ENCODE measurements at places on chromosomes 3 and 15.
A peak's percentile ranks its signal among the peaks of the same experiment; 100 is the strongest.

DNA sequence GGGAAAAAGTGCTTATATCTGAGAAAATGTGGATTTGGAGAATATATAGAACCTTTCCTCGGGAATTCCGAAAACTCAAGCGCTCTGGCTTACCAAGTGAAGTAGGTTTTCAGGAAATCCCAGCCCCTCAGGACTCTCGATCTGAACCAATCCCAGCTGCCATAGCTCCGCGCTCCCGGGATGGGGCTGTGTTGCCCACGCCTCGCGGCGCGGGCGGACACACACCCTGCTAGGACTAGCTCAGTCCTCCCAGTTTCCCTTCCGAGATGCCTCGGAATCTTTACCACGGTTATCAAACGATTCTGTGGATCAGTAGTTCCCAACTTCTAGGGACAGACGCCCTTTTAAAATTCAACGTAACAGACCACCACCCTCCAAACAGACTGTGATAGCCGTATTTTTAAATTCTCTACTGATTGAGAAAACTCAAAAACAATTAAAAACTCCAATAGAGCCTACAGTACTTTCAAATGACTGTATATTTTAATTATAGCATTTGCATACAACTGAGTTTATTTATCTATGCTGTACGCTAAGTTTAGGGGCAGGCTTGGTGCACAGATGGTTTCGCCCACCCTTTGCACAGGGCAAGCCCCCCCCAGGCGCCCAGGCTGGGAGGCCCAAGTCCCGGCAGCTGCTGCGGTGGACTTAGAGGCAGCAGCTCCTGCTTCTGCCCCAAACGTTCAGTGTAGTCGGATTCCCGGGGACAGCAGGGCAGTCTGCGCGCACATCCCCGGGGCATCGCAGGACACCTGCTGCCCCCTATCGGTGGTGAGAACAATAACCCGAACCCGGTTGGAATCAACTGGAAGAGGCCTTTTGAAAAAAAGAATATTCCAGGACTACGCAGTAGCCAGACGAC lies 52.3 kb downstream of the CCDC54 start:
- DNase-seq, result peak; percentile 57

GRCh38 chr15:69893863-69894262 lies 203.9 kb downstream of the TLE3 start:
- DNase-seq, result no peak

DNA sequence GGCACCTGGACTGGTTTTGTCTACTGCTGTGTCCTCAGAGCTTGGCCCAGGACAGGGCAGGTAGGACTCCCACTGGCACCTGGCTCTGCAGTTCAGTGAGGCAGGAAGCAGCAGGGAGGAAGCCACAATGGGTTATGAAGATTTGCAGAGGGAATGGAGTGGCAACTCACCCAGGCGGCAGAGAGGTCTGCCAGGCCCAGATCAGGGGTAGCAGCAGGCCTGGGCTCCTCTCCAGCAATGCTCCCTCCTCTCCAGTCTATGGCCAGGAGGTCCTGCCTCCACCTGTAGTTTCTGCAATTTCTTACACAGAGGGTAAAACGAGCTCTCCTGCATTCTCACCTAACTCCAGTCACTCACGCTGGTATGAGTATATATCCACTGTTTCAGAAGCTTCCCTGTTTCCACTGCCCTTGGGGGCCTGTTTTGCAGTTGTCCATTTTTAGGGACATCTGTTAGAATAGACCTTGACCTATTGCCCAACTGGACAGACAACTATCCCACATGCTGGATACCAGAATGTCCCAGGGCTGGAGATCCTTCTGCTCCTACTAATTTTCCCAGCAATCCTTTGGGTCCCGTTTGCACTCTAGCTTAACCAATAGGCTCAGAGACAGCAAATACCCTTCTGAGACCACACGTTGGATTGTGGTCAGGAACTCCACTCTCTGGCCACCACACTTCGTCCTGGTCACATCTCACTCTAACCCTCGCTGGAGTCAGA lies 35.2 kb downstream of the HMCES start:
- DNase-seq, result no peak

DNA sequence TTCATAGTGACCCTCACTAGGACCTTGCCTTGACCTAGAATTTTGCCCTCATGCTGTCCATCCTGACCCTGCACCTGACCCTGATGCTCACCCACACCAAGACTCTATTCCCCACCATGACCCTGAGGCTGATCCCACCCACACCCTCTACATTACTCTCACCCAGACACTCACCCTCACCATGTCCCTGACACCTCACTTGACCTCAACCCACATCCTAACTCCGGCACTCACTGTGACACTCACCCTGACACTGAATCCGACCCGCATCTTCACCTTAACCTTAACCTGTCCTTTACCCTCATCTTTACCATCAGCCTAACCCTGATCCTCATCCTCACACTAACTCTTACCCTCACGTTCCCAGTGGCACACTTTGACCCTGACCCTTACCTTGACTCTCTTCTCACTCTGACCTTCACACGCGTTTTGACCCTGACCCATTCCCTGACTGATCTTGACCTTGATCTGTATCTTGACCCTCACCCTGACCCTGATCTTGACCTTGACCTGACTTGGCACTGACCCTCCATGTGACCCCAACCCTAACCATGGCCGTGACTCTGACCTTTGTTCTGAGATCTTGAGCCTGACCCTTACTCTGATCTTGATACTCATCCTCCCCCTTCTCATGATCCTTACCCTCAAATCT lies 22.2 kb upstream of the SLC25A26 start:
- no peak for DNase-seq

- DNase-seq, result no peak
These were observed 269.9 kb downstream of the TIGIT start for GRCh38 chr3:114563720-114564119.

GRCh38 chr3:56125358-56126005 lies 342.8 kb downstream of the ERC2 start:
- DNase-seq, result no peak

DNA sequence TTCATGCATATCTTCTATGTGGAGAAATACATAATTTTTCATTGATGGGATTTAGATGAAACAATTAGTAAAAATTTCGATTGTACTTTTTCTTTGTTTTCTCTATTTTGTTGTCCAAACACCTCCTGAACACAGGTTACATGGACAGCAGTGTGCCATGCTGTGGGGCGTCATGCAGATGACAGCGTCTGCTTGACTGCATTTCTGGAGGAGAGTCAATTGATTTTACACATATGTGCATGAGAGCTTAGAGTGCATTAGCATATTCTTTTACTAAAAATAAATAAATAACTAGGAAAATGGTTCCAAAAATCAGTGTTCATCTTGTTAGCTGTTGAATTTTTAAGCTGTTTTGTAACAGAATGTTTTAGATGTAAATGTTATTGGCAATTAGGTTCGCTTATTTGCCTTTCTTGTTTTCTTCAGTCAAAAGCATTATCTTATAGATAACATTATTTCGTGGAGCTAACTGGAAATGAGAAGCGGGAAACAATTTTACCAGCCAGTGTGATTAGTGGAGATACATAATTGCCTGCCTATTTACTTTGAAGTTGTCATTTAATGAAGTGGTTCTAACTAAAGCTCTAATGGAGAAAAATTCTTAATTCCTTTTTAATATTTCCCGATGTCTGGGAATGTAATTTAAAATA lies 82.7 kb upstream of the VGLL3 start:
- no peak for DNase-seq

DNA sequence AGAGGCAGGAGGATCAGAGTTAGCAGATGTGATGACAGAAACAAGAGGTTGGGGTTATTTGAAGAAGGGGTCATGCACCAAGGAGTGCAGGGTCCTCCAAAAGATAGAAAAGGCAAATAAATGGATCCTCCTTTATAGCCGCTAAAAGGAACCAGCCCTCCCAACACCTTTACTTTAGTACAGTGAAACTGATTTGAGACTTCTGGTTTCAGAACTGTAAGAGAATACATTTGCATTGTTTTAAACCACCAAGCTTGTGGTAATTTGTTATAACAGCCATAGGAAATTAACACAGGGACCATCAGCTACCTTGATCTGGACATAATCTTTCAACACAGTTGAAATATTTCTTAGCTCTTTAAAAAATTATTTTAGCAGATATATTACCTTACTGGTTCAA lies 166.6 kb downstream of the TIGIT start:
- no peak for DNase-seq

DNA sequence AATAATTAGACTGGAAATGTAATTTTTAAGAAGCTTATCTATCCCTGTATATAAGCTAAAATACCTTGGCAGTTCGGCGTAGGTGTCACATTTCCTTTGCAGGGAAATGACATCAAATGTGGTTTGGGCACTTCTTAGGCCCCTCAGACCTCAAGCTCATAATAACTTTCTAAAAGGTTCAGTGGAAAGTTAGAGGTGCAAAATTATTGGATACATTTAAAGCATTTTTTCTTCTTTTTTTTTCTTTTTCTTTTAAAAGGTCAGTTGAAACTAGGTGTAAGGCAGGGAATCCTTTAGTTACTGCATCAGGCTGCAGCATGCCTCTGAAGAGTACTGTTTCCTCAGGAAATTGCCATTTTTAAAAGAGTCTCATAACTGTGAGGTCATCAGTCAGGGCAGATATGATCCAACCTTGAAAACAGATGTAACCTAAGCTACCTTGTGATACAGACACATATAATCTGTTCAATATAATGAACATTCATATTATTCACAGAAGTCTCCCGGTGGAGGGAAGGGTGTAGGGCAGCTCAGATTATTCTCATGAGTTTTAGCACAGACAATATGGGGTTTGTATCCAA lies 4.8 kb downstream of the SACM1L start:
- DNase-seq, result peak; percentile 62

- peak; percentile 7 for DNase-seq
These were observed at the start of gene PROK2 for GRCh38 chr3:71784914-71785531. Gene PROK2, minus strand, starts transcription at chr3:71785148. Its CDS starts 96 bp downstream, at chr3:71785052.

GRCh38 chr15:51737522-51738305 lies at the start of gene LYSMD2:
Gene LYSMD2, minus strand, starts transcription at chr15:51737655. Its CDS starts 33 bp downstream, at chr15:51737622.
- DNase-seq, result peak; percentile 53

- no peak for DNase-seq
These were observed 22.2 kb downstream of the CCRL2 start for GRCh38 chr3:46429250-46429649.

DNA sequence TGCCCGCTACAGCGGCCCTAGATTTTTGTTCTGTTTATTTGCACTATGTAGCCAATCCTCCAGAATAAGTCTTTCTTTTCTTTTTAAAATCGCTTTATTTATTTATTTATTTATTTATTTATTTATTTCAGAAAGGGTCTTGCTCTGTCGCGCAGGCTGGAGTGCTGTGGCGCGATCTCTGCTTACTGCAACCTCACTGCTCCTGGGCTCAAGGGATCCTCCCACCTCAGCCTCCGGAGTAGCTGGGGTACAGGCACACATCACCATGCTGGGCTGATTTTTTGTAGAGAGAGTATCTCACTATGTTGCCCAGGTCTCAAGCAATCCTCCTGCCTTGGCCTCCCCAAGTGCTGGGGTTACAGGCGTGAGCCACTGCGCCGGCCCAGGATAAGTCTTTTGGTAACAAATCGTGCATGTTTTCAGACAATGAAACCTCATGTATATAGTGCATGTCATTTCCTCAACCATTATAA lies 333 bp upstream of the MTFMT start:
- no peak for DNase-seq

DNA sequence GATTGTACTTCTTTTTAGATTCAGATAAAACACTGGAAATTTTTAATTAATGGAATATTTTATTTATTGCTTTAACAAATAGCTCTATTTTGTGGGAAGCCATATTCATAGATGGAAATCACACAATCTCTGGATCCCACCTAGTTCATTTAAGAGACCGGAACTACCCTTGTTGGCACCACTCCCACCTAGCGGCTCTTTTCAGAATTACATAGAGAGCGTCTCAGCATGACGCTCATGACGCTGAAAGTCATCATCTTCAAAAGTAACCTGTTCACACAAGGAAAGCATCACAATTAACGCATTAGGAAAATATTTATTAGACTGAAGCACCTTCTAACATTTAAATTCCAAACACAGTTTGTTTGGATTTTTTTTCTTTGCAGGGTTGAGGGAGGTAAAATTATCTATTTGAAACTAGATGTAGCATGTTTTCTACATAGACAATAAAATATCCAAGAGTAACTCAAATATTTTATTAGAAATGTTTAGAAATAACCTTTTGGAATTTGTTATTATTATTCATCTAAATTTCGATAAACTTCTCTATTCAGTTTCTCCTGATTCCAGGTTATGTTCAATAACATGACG lies 214.9 kb upstream of the ARRDC4 start:
- peak; percentile 1 for DNase-seq

GRCh38 chr3:45253316-45253715 lies 27.2 kb upstream of the TMEM158 start:
- no peak for DNase-seq

DNA sequence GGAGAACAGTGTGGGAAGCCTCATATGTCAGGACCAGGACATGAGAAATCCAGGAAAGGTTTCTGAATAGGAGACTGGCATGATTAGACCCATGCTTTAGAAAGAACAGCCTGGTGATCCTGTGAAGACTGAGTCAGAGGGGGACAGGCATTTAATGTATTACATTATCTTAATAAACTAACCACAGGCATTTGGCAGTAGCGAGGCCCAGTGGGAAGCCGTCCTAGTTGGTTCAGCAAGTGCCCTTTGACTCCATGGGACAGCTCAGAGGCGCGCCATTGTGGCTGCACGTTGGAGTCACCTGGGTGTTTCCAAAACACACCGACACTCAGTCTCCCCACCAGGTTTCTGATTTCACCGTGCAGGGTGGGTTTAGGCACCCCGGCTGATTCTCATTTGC lies 90.5 kb upstream of the DGKG start:
- DNase-seq, result no peak

- DNase-seq, result no peak
These were observed 21.1 kb upstream of the KLHL6 start for GRCh38 chr3:183576487-183577107.

Data from CD4-positive, alpha-beta T cell treated with Interleukin-4 for 4 hours (primary cell).